ENCODE measurements at places on chromosomes 4 and X.

DNA sequence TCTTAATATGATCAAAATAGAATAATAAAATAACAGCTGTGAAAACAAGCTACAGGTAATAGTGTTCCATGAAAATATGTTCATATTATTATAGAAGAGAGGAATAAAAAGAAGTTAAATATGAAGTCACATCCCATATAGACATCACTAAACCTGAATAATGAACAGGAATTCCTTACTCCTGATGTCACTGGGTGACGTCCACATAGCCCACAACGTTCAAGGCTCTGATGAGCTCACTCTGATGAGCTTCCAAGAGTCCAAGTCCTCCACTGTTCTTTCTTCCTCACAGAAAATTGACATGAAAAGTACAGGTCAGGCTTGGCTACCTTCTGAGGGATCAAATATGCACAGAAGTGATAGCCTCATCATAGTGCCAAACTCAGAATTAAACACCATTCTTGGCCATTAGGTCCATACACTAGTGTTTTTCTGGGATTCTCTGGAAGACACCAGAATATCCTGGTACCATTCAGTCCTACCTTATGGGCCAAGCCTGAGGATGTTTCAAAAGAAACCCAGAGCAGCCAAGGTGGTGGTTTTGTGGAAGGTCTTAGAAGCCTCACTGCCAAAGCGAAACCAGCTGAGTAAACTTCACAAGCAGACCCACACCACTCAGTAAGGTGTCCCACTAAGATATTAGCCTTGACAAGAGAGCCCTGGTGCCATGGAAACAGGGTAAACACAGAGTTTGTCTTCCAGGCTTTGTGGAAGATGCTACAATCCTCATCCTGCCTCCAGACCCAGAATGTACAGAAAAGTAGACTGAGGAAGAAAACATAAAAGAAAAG, 138.4 kb upstream of the HHIP start:
- DNase-seq: no peak

DNA sequence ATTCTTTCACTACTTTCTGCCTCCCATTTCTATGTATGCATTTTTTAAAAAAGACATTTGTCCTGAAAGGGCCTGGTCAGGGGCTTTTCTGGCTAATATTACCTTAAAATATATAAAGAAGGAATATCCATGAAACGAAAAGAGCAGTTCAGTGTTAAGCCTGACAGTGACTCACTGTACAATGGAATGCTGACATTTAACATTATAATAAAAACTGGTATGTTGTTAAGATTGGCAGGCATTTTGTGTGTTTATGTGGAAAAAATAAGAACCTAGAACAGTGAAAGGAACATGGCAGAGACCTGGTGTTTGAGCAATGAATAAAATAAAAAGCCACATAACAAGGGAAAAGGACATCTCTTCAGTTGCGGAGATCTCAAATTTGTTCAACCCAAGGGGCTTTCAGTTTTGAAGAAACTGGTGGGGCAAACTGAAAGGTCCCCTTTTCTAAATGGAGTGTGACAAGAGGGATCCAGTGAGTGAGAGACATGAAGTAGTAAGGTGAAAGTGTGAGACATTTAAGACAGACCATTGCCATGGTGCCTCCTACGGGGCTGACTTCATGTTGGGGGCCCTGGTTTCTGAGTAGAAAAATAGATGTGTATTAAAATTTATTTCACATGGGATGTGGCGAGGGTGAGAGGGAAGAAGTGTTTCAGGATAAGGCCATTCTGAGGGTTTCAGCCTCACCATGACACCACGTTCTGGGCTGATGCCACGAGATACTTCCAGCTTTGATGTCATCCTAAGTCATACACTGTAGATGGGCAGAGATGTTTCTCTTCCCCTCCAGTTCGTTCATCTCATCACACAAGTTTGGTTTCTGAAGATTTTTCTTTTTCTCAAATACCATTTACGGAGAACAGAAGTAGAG, 324.9 kb downstream of the PPP3CA start:
- no peak for DNase-seq

- no peak for DNase-seq
Measured at GRCh38 chrX:12702509-12703091, 88.6 kb upstream of the PRPS2 start.

GRCh38 chr4:185471235-185472102, at the start of gene CCDC110:
Gene CCDC110, minus strand, starts transcription at chr4:185471733. Its CDS starts 50 bp downstream, at chr4:185471683.
- DNase-seq: peak; percentile 92

- DNase-seq: no peak
Measured at GRCh38 chrX:37816766-37817165, 30.6 kb downstream of the DYNLT3 start.

- DNase-seq: no peak
Measured at GRCh38 chrX:129938081-129938480, 32.1 kb downstream of the UTP14A start.

DNA sequence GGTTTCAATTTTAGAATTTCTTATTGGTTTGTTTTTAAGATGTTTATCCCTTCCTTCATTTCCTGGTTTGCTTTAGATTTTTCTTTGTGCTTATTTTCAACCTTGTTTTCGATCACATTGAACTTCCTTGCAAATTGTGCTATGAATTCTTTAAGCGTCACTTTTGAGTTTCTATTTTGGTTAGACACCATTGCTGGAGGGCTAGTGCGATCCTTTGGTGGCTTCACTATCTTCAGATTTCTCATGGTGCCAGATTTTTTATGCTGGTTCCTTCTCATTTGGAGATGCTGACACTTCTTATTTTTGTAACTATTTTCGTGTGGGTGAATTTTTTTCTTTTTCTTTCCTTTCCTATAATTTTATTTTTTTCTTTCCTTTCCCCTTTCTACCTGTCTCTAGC, 227.2 kb upstream of the HDX start:
- DNase-seq: no peak

DNA sequence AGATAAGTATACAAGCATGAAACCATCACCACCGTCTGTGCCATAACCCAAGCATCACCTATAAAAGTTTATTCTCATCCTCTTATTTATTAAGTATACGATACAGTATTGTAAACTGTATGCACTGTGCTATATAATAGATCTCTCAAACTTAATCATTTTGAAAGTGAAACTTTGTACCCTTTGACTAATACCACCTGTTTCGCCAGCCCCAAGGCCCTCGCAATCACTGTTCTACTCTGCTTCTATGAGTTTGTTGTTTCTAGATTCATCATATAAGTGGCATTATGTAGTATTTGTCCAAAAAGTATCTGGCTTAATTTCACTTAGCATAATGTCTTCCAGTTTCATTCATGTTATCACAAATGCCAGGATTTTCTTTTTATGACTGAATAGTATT, 72.1 kb upstream of the DOCK11 start:
- no peak for DNase-seq

DNA sequence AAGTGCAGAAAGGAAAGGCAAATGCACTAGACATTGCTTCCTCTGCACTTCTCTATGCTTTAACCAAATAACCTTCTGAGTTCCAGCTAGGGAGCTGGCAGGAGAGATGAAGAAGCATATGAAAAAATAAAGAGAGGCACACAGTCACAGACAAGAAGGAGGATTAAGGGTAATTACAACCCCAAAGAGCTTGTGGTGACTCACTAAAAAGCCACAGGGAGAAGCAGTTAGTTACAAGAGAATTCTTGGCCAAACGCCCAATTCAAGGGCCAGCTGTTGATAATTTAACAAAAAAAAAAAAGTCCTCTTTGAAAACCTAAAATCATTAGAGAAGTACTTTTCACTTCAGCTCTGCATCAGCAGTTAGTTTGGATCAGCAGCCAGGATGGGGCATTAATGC, 478.0 kb downstream of the KCNIP4 start:
- DNase-seq: no peak

DNA sequence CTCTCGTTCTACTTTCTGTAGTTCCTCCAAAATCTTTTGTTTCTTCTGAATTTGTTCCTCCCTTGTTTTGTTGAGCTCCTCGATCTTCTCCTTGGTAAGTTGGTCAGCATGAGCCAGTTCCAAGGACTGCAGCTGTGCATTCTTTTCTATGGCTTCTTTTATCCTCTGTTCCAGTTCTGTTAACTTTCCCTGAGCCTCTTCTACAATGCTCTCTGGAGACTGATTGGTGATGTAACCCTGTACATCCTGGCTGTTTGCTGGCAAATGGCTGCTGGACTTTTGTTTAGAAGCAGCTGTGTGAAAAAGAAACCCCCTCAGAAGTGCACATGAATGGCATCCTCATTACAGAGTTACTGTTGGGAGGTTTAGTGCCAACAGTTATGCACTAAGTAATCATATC, 70.5 kb upstream of the COX18 start:
- DNase-seq: no peak

- DNase-seq: no peak
Measured at GRCh38 chrX:44996277-44996676, 123.3 kb downstream of the KDM6A start.

GRCh38 chr4:38084877-38085711, 124.9 kb downstream of the PTTG2 start:
- no peak for DNase-seq

GRCh38 chr4:161907590-161907955, 256.2 kb downstream of the FSTL5 start:
- DNase-seq: no peak

DNA sequence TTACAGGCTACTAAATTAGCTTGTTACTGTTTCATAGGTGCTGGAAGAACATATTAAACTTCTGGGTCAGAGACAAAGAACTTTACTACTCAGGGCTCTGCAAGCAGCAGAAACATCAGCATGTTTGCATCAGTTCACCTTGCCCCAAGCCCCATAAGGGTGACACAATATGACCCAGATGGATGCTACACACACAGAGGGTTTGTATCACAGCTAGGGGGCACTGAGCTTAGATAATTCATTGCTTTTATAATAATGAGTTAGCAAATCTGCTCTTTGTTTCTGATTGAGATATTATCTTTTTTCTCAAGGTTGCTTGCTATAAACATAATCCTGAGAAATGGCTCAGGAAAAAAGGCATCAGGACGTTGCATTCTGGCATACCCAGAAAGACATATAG, 4.8 kb upstream of the SYNPO2 start:
- no peak for DNase-seq

DNA sequence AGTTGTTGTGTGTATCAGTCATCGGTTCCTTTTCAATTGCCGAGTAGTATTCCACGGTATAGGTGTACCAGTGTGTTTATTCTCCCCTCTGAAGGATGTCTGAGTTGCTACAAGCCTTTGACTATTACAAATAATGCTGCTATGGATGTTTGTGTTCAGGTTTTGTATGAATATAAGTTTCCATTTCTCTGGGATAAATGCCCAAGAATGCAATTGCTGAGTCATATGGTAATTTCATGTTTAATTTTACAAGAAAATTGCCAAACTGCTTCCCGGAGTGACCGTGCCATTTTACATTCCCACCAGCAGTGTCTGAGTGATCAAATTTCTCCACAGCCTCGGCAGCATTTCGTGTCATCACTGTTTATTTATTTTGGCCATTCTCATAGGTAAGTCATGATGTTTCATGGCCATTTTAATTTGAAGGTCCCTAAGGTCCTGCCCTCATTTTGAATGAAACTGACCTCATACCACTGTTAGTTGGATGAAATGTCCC, 73.9 kb downstream of the IRF2 start:
- DNase-seq: no peak

GRCh38 chrX:119758731-119759247, 401 bp downstream of the SOWAHD start:
- DNase-seq: peak; percentile 27

DNA sequence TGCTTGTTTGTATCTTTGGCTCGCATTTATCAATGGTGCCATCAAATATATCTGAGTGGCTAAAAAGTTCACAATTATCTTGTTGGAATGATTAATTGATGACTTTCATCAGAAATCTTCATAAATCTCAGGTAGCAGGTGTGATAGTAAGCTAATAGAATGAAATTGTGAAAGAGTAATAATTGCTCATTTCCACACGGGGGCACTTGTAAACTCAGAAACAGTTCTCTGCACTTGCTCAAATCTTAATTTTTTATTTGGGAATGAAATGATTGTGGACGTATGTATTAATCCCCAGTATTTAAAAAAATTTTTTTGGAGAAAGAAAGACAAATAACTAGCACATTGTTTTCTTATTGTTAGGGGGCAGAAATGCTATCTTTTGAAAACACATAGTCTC, 132.8 kb downstream of the DTHD1 start:
- DNase-seq: no peak

DNA sequence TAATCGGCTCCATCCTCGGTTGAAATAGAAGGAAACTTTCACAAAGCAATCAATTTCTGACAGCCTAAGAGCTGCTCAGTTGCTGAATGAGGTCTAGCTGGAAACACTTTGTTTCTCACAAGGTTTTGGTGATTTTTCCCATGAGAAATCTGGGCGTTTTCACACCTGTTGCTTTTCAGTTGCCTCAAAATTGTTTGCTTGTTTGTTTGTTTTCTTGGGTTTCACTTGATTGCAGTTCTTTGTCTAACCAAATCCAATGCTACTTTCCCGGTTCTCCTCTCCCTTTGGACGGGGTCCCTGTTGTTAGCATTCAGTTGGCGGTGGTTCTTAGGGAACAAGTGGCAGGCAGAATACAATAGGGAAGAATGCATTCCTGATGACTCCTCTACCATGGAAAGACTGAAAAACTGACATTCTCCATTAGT, 135.5 kb downstream of the PALLD start:
- DNase-seq: no peak

- DNase-seq: no peak
Measured at GRCh38 chrX:35456891-35457290, 341.3 kb upstream of the MAGEB16 start.

- no peak for DNase-seq
Measured at GRCh38 chr4:36979533-36979932, 265.0 kb upstream of the NWD2 start.

- DNase-seq: no peak
Measured at GRCh38 chr4:95985051-95985450, 145.2 kb downstream of the PDHA2 start.

DNA sequence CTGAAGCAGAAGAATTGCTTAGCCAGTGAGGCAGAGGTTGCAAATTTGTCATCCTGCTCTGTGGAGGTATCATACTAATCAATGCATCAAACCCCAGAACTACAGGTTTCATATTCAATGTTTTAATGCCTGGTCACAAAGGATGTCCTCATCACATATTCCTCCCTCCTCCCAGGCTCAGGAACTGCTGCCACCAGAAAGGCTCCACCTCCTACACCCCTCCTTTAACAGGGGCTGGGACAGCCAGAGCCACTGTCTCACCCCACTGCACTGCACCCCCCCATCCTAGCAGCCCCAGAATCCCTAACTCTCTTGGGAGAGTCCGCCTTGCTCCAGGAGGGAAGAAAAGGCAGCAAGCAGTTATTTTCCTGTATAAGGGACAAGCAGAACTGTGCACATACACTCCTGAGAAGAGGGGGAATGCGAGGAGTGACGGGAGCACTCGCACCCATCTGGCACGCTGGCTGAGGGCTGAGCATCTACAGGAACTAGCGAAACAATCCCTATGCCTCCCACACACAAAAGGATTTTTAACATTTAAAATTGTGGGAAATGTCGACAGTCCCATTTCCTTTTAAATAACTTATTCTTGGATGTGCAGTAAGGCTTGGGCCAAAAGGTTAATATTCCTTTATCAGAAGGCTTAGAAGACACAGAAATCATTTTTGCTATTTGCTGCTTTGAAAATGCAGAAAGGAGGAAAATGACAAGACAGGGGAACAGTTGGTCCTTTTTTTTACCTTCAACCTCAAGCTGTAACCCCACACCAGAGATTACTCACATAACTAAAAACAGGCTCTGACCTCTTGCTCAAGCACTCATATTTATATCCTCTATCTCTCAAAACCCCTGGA, 27.8 kb downstream of the CD99L2 start:
- no peak for DNase-seq

GRCh38 chrX:42752730-42753129, 25.2 kb downstream of the PPP1R2C start:
- no peak for DNase-seq

GRCh38 chr4:183878251-183878970, 26.7 kb upstream of the STOX2 start:
- DNase-seq: no peak

GRCh38 chrX:130118441-130119311, 8.4 kb upstream of the ELF4 start:
- DNase-seq: no peak

All from stimulated activated CD4-positive, alpha-beta T cell treated with anti-CD3 and anti-CD28 coated beads, Interleukin-4, amount 100 ng/mL, for 1 hour (primary cell).